ENCODE measurements at places on chromosomes 16 and 17.

GRCh38 chr17:36720131-36720530 is 118.7 kb downstream of the MRM1 start:
- DNase-seq = no peak

- DNase-seq = no peak
Observed at GRCh38 chr17:49716668-49717364, 9.1 kb upstream of the SLC35B1 start.

- DNase-seq = no peak
Observed at GRCh38 chr16:84247331-84247730, 7.5 kb upstream of the KCNG4 start.

DNA sequence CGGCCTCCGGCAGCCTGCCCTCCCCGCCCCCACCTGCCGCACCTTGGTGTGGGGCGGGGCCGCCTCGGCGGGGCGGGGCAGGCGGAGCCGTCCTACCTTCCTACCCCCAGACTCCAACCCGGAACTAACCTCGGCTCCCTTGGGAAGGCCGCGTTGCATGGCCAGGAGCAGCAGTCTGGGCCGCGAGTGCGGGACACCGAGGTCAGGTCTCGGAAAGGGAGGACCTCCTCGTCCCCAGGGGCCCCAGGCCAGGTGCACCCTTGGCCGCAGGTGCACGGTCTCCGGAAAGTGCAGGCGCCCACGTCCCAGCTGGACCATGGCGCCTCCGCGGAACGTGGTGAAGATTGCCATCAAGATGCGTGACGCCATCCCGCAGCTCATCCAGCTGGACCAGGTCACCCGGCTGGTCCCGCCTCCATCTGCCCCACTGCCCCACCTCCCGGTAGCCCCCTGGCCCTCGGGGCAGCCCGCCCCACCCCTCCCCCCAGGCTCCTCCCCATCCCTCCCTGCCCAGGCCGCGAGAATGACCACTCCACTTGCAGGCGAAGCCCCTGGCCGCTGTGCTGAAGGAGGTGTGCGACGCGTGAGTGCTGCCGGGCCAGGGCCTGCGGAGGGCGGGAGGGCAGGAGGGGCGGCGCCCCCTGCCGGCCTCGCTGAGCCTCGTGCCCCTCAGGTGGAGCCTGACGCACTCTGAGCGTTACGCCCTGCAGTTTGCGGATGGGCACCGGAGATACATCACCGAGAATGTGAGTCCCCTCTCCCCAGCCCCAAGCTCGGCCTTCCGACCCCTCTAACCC is at the start of gene ELMO3:
ELMO3 (plus strand) TSS at position 121 of the 797 bp plus-strand sequence; CDS start at position 317, 196 bp downstream.
- peak; percentile 95 for DNase-seq

GRCh38 chr17:3750296-3750695 is 26.6 kb downstream of the HASPIN start:
- peak; percentile 54 for DNase-seq

DNA sequence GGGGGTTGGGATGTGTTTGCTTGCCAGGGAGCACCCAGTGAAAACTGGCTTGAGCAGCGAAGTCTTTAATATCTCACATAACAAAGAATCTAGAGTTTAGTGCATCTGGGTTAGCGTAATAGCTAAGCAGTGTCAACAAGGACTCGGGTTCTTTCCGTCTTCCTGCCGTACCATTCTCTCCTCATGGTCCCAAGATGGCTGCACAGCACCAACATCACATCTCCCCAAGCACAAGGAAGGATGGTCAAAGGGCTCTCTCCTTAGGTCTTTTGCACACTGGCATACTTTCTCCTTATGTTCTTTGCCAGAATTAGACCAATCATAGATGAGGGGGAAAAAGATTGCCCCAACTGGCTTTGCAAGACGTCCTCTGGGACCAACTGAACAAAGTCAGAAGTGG is 30.9 kb downstream of the CRISPLD2 start:
- no peak for DNase-seq

DNA sequence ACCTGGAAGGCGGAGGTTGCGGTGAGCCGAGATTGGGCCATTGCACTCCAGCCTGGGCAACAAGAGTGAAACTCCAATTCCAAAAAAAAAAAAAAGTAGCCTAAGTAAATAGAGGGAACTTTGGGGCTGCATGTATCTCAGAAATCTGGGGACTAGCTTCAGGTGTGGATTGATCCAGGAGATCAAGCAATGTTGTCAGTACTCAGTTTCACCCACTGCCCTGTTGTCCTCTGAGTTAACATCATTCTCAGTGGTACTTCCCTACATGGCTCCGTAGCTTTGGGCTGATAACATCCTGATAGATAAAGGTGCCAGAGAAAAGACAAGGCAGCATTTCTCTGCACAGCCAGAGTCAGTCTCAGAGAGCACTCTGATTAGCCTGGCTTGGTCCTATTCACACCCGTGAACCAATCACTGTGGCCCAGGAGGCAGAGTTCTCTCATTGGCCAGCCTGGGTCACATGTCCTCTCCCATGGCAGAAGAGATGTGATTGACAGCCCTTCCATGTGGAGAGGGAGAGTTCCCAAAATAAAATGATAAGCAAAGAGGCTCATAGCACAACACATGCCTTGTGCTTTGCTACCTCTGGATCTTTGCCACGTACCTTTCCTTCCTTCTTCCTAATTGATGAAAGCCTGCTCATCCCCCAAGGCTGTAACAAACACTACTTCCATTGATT is 99.6 kb downstream of the ABCC1 start:
- DNase-seq = no peak

- peak; percentile 68 for DNase-seq
Observed at GRCh38 chr17:565521-565920, 149.1 kb downstream of the VPS53 start.

GRCh38 chr17:73971127-73971526 is 232.4 kb upstream of the RPL38 start:
- no peak for DNase-seq

GRCh38 chr17:82780195-82780594 is 28.3 kb downstream of the TBCD start:
- DNase-seq = no peak

GRCh38 chr17:6135236-6135635 is 65.1 kb downstream of the WSCD1 start:
- no peak for DNase-seq

- DNase-seq = peak; percentile 55
Observed at GRCh38 chr16:53224951-53225533, 170.3 kb downstream of the CHD9 start.

GRCh38 chr17:49898366-49899190 is 50.7 kb upstream of the TAC4 start:
- DNase-seq = peak; percentile 76

DNA sequence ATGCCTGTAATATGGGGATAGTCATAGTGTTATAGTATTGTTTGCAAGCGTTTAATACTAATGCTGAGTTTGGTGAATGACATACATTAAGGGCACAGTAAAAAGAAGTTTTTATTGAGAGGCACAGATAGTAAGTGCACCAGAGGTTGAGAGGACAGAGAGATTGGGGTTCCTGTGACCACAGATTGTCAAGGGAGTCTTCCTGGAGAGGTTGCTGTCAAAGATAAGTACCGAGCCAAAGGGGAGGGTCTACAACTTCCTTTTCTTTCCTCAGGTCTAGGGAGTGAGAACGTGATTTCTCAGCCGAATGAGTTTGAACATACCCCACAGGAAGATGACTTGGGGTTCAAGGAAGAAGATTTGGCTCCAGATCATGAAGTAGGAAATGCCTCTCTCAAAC is 1.8 kb downstream of the ZNF48 start:
- no peak for DNase-seq

GRCh38 chr17:69066482-69066881 is 5.8 kb upstream of the ABCA9 start:
- no peak for DNase-seq

- no peak for DNase-seq
Observed at GRCh38 chr17:69913616-69914015, 161.4 kb upstream of the KCNJ16 start.

- peak; percentile 98 for DNase-seq
Observed at GRCh38 chr17:48593840-48594537, 410 bp upstream of the HOXB5 start.

GRCh38 chr17:39461113-39461925 is at the start of gene CDK12:
Gene CDK12 (plus strand): TSS chr17:39461486. CDS start chr17:39462072, 586 bp downstream.
- peak; percentile 99 for DNase-seq

- DNase-seq = no peak
Observed at GRCh38 chr17:14919631-14920213, 345.4 kb downstream of the PMP22 start.

GRCh38 chr17:62754631-62755030 is 53.5 kb downstream of the MARCHF10 start:
- DNase-seq = no peak

GRCh38 chr17:54898576-54898975 is 2.1 kb upstream of the TOM1L1 start:
- DNase-seq = no peak

DNA sequence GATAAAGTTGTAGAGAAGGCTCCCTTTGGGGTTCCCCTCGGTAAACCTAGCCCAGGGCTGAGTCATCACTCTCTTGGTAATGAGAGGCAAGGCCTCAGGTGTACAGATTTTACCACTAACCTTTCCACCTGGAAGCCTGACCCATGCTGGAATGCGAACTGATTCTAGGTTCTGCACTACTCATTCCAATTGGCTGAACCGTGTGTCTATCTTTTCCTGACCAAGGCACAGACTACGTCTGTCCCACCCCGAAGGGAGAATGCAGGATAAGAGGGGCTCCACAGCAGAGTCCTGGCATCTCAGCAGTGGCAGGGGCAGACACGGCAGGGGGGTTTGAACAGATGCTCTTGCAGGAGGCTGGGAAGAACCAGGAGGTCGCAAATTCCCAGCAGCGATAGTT is 65.4 kb upstream of the B4GALNT2 start:
- peak; percentile 78 for DNase-seq

Measured in islet precursor cell (in vitro differentiated cells).